Activated CD8-positive, alpha-beta memory T cell treated with anti-CD3 and anti-CD28 coated beads for 4 hours (primary cell): ENCODE measurements at places on chromosomes 11 and 22.
A peak's percentile ranks its signal among the peaks of the same experiment; 100 is the strongest.

GRCh38 chr22:23403720-23404688 is 176.1 kb downstream of the IGLL1 start:
- no peak for DNase-seq

DNA sequence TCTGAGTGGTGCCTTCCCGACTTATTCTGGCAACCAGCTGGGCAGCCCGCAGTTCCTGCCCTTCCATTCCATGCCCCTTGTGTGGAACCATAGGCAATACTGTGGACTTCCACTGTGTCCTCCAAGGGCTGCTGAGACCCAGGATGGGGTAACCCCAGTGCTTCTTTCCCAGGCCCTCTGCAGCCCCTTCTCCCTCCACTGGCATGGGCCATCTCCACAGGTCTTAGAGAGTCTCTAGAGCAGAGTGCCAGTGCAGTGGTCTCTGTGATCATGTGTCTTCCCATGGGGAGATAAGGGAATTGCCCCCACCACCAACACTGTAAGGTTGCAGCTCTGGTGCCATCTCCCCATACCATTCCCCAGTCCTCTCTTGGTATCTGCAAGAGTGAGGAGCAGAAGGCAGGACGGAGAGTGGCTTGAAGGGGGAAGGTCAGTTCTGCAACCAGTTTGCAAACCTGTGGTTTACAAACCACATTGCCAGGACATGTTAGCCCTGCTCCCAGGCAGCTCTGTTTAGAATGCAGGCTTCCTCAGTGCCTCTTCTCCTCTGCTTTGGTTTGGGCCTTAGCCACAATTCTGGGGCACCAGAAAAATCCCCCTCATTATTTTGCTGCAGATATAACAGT is 20.9 kb upstream of the DRD2 start:
- DNase-seq = no peak

GRCh38 chr11:1827095-1827813 is 7.5 kb upstream of the SYT8 start:
- no peak for DNase-seq

DNA sequence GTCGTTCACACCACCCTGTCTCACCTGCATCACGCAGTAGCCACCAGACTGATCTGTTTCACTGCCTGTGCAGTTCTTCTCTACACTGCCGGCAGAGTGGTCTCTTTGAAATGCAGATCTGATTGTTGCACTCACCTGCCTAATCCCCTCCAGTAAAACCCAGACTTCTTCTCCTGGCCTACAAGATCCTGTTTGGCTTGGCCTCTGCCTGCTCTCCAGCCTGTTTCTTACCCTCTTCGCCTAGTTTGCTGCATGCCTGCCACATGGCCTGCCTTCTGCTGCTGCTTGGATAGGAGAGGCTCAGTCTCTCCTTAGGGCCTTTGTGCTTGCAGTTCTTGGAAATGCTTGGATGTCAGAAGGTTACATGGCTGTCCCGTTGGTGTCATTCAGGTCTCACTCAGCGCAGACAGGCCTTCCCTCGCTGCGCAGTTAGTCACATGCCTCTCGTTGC is 42.0 kb downstream of the PACS1 start:
- DNase-seq = no peak

DNA sequence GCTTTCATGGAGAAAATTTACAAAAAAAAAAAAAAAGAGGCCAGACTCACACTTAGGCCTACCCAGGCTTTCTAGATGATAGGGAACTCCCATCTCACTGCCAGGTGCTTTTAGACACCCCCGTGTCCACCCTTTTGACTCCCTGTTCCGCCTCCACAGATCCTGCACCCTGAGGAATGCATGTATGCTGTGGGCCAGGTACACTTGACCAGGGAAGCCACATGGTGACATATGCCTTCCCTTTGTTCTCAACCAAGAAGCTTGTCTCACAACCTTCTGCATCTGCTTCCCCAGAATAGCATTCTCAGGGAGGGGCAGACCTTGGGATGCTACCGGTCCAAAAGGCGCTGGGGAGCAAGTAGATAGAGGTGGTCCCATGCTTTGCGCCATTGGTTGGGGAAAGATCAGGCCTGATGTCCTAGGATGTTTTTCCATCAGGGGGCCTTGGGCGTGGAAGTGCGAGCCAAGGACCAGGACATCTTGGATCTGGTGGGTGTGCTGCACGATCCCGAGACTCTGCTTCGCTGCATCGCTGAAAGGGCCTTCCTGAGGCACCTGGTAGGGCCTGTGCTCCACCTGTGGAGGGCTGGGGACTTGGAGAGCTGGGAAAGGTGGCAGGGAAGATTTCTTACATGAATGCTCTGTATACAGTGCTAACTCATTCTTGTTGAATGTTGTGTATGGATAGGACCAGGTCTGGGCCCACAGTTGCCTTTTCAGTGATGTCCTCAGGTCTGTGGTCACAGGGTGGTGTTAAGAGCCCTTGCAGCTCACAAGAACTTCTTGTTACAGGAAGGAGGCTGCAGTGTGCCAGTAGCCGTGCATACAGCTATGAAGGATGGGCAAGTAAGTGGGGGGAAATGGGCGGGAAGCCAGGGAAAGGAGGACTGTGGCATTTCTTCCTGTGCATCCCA is 7.5 kb downstream of the HMBS start:
- DNase-seq = no peak

DNA sequence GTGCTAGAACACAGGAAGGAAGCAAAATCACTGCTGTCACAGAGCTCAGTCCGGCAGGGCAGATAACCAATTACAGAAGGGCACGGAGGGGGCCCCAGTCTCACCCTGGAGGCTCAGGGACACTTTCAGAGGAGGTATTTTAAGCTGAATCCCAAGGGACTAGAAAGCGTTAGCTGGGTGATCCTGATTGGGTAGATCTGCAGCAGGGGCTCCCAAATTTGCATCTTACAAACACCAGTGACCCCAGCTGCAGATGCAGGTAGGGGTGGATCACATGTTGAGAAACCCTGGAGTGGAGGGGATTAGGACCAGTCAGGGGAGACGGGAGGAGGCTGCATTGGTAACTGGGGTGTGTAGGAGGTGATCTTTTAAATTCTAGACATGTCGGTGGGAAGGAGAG is 91.4 kb downstream of the CSNK2A3 start:
- DNase-seq = no peak

DNA sequence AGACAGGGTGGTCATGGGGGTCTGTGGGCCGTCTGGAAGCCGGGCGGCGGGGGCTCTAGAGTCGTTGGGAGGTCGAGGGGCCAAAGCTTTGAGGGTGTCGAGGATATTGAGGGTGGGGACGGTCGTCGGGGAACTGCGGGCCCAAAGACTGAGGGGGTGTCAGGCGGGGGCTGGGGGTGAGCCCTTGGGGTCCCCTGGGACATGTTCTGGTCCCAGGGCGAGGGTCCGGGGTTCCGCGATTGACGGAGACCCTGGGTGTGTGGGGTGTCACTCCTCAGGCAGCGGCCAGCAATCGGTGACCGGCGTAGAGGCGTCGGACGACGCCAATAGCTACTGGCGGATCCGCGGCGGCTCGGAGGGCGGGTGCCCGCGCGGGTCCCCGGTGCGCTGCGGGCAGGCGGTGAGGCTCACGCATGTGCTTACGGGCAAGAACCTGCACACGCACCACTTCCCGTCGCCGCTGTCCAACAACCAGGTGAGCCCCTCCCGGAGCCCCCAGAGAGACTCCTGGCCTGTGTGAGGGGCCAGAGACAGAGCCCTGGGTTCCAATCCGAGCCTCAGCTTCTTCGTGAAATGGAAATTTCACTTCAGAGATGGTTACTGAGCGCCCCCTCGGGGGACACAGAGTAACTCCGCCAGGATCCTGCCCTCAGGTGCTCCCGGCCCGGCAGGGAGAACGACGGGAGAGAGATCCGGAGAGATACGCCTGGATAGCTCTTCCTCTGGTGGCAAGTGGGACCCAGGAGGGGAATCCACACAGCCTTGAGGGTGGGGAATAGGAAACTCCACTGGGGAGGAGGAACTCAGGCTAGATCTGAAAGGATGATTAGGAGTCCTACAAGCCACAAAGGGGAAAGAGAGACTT is 714 bp downstream of the SDF2L1 start:
- no peak for DNase-seq

DNA sequence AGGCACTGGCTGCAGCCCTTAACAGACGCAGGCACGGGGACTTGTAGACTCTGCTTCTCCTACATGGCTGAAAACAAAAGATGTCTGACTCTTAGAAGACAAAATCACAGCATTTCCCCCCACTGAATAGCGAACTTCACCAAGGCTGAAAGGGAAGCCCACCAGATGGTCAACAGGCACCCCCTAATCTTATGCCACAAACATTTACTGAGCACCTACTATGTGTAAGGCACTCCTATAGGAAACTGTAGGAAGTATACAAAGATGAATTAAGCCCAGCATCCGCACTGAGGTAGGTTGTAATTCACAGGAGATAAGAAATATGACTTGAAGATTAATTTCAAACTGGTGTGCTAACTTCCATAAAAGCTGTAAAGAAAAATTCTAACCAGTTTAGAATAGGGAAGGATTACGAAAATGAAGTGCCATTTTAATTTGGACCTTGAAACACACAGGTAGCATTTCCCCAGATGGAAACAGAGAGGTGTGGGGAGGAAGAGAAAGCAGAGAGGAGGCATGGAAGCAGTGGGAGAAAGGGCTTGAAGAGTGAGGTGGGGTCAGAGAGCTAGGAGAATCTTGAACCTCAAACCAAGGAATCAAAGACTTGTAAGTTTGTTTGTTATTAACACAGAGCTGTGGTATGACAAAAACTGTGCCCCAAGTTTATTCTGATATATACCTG is 38.1 kb downstream of the NUMA1 start:
- no peak for DNase-seq

GRCh38 chr11:79206951-79207350 is 233.9 kb downstream of the TENM4 start:
- no peak for DNase-seq

DNA sequence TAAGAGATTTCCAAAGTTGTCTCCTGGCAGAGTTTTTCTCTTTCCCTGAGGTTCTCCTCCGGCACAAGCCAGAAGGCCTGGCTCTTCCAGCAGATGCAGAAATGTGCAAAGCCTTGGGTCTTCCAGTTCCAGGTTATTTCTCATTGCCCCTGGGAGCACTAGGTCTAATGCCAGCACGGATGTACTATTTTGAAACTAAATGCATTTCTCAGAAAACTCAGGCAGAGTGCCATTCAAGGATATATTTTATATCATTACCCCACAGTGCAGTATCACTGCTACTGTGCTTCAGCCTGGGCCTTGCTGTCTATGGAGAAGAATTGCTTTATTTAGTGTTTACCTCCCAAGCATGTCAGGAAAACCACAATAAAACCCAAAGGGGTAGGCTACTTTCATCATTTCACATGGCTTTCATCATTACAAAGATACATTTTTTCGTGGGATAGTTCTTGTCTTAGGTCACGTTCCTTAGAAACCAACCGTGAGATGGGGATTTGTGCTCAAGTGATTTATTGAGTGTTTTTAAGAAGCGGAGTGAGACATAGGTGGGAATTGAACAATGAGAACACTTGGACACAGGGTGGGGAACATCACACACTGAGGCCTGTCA is 22.4 kb upstream of the FZD4 start:
- no peak for DNase-seq

DNA sequence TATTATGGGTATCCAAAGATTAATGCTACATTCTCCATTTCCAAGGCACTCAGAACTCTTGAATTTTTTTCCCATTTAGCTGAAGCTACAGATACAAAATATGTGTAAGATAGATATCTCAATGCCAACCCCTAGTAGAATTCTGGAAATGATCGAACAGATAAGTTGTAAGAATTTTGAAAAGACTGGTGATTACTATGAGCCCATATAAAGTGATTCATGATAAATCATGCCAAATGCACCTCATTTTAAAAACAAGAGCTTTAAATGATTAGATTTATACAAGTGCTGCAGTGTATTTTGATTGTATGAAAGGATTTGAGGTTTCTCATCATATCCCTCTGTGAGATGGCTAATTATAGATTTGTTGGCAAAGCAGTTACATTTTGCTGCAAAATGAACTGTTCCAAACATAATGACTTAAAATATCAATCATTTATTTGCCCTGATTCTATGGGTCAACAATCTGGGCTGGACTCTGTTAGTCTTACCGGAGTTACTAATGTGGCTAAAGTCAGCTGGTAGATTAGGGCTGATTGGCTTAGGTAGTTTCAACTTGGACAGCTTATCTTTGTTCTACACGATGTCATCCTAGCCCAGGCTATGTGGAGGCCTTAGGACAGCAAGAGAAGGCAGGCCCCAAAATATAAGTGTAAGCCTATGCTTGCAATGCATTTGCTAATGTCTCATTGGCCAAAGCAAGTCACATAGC is 3.4 kb downstream of the OR10V1 start:
- DNase-seq = no peak

GRCh38 chr11:130314750-130315285 is at the start of gene ZBTB44:
Gene ZBTB44 (minus strand): TSS chr11:130314917. CDS start chr11:130261873, 53,044 bp downstream.
- peak; percentile 78 for DNase-seq

- DNase-seq = no peak
These were observed 85.9 kb downstream of the BUD13 start for GRCh38 chr11:116686866-116687265.

GRCh38 chr11:134481135-134481534 is 69.1 kb upstream of the B3GAT1 start:
- no peak for DNase-seq

GRCh38 chr11:17352950-17353820 is 1.6 kb downstream of the NCR3LG1 start:
- peak; percentile 36 for DNase-seq

GRCh38 chr11:4090258-4090657 is 4.3 kb upstream of the RRM1 start:
- no peak for DNase-seq

DNA sequence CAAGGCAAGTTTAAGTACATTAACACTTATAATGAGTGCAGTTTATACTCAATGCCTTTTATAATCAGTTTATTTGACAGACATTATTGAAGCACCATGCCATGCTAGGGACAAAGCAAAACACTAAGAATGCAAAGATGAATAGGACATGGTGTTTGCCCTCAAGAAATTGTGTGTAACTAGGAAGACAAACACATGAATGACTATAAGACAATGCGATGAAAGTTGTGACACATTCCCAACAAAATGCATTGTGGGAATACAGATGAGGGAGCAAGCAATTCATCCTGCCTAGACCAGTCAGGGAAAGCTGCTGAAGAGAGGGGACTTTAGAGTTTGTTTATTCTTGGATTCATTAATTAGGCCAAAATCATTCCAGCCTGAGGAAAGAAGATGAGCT is 133.8 kb upstream of the TRPC6 start:
- no peak for DNase-seq

- no peak for DNase-seq
These were observed 743.8 kb downstream of the NTM start for GRCh38 chr11:132114185-132114584.

GRCh38 chr11:8577791-8578581 is 16.0 kb downstream of the STK33 start:
- DNase-seq = no peak

- no peak for DNase-seq
These were observed 1.4 kb upstream of the DHCR7 start for GRCh38 chr11:71449596-71449995.

- DNase-seq = no peak
These were observed 17.6 kb downstream of the C22orf31 start for GRCh38 chr22:29043906-29044575.

GRCh38 chr22:45413368-45414211 is at the start of the genes RIBC2 and SMC1B:
Gene RIBC2 (plus strand): TSS chr22:45413693. CDS start chr22:45413887, 194 bp downstream.
Gene SMC1B (minus strand): TSS chr22:45413599. CDS start chr22:45413567, 32 bp downstream.
- peak; percentile 68 for DNase-seq

GRCh38 chr11:12963051-12963450 is 46.1 kb upstream of the RASSF10 start:
- no peak for DNase-seq

GRCh38 chr11:119368121-119369034 is 13.1 kb downstream of the USP2 start:
- no peak for DNase-seq
